ENCODE measurements at places on chromosomes 12 and 14.
A peak's percentile ranks its signal among the peaks of the same experiment; 100 is the strongest.

- peak; percentile 68 for DNase-seq
Measured at GRCh38 chr14:54676812-54677708, 110.1 kb downstream of the SAMD4A start.

GRCh38 chr14:23153851-23154796 lies 29.3 kb downstream of the SLC7A8 start:
- DNase-seq, result peak; percentile 96

DNA sequence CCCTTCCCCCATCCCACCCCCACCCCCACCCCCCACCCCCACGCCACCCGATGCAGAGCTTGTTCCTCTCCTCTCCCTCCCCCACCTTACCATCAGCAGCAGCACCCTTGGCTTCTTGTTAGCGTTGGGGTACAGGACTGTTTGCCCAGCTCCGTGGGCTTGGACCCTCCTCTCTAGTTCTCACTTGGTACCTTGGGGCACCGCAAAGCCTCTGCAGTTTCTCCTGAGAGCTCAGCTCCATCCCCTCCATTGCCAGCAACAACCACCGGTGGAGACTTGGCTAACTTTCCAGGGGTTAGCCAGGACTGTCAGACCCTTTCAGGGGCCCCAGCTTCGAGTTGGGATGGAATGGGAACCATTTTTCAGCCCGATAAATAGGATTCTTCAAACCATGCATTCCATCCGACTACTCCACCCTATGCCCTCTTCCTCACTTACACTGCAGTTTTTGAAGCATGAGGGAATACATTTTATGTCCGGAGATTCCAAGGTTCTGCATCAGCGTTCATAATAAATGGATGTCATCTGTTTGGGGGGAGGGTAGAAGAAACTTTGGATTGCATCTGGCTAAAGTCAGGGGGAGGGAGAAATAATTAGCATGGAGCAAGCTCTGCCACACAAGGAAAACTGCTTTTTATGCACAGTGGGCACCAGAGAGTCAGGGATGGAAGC lies 1.1 kb downstream of the SCN8A start:
- peak; percentile 44 for DNase-seq

- no peak for DNase-seq
Measured at GRCh38 chr12:94195483-94195882, 47.1 kb downstream of the PLXNC1 start.

GRCh38 chr14:38083039-38083438 lies 124.7 kb upstream of the SSTR1 start:
- DNase-seq, result no peak

DNA sequence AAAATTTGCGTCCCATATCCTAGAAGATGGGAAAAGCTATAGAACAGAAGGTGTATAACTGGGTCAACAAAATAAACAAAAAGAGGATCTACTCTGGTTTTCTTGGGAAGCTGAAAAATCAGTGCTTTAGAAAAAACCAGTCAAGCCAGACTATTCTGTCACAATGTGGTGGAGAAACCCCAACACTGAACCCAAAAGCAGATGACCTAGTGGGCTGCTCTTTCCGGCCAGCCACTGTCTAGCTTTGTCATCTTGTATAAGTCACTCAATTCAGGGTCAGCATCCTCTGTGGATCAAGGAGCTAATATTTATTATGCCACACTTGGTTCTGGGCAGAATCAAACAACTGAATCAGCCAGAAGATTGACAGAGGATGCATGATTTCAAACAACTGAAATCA lies 26.6 kb upstream of the TMCC3 start:
- no peak for DNase-seq

DNA sequence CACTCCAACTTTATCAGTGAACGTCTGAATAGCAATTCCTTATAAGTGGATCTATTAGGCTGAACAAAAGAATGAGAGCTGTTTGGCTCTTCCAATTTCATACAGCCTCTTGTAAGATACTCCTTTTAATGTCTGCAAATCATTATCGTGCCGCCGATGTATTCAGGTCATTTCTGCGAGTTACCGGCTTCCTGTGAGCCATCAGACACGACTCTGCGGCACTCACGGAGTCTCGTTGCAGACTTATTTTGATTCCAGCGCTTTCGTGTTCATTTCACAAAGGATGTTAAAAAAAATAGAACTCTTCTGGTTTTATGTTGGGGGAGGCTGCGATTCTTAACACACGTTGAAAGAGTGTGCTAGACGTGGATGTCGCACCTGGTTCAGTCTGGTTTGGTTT lies 106.6 kb downstream of the GLT1D1 start:
- no peak for DNase-seq

DNA sequence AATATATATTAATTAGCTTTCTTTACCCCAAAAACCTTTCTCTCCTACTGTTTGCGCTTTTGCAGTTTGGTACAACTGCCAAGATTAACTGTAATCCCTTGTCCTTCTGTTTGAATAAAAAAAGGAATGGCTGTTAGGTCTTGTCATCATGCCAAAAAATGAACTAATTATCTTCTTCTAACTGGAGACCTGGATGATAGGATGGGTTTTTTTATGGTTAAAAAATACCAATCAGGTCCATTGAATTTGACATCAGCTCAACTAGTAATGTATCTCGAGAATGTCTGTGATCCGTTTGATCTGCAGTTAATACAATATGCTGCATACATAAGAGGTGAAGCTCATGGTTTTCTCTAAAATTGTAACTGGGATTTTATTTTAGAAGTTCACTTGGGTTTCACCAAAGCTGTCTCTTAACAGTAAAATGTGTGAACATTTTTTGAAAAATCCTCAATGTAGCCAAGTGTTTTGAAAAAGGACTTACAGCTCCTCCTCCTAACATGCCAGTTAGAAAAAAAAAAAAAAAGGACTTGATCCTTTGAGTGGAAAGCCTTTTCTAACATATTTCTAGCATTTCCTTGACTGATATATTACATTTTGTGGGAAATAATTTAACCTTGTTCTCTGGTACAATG lies 96.8 kb downstream of the SRGAP1 start:
- DNase-seq, result peak; percentile 54

DNA sequence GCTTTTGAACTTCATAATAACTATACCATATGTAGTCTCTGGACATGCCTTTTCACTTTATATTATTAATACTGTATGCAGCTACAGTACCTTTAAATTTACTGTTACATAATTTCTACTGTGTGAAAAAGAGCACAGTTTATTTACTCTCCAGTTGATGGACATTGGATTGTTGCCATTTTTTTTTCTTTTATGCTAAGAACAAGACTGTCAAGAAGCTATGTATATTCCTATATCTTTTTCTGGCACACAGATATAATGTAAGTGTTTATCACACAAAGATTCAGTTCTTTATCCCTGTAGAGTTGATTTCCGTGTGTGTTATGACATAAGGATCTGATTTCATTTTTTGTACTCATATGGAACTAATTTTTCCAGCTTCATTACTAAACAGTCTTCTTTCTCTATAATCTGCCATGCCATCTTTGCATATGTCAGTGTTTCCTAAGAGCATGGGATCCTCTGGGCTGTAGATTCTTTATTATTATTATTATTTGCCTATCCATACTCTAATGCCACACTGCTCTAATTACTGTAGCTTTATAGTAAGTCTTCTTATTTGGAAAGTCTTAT lies 593.0 kb upstream of the ATP2B1 start:
- DNase-seq, result no peak

- DNase-seq, result no peak
Measured at GRCh38 chr12:66397574-66398290, 95.4 kb downstream of the HELB start.

DNA sequence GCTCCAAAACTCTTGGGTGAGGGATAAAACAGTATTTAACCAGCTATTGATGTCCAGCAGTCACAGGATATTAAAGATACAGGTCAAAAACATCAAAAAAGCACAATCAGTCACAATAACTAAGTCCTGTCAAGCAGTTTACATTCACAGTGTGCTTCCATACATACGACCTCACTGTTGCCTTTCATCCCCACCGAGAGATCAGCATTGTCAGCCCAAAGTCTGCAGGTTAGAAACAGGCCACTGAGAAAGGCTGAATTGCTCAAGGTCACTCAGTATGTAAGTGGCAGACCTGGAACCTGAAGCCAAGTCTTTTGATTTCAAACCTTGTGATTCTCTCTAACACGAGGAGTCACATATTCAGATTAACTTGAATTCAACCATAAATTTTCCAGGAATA lies 124.9 kb downstream of the GXYLT1 start:
- DNase-seq, result no peak

DNA sequence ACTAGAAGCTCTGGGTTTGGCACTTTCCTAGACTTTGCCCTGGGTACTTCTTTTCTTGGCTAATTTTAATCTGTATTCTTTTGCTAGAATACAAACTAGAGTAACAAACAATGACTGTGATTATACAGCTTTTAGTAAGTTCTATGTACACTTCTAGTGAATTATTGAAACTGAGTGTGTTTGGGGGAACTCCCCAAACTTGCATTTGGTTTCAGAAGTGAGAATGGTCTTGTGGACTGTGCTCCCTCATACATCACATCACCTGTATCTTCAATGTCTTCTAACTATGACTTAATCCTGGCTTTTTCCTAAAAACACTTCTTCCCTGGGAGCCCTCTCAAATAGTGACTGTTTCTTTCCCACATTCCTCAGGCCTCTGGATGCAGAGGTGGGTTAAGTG lies 23.6 kb upstream of the SSTR1 start:
- no peak for DNase-seq

GRCh38 chr14:43145361-43145760 lies 1361.7 kb downstream of the FSCB start:
- DNase-seq, result no peak

DNA sequence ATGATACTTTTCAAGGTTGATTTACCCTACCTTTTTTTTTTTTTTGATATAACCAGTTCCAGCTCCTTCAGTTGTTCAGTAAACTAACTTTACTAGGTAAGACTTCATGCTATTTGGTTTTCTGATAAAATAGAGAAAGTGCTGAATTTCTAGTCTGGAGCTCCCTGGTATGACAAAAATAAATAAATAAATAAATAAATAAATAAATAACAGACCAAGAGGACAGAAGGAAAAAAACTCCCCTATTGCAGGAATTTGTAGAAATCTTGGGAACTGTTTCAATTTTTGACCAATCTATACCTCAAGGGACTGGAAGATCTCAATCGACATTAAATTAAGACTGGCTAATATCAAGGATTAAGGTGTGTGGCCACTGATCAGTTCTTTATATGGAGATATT lies 230.7 kb upstream of the PDZRN4 start:
- no peak for DNase-seq

DNA sequence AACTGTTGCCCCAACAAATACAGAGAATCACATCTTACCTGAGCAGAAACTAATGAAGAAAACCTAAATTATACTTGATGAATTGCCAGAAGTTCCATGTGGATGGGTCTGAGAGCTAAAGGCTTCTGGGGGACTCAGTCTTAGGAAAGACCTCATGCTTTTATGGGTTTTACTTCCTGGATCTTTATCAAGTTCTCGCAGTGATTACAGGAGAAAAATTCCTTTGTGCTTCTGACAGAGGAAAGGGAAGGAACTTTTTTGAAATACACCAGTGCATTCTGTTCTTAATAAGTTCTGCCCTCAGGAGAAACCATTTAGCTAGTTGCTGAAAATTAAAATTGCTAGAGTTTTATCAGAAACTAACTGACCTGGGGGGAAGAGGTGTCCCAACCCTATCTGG lies 203.9 kb upstream of the KITLG start:
- no peak for DNase-seq

Measured in G401 (cell line).